Stimulated activated CD8-positive, alpha-beta memory T cell treated with anti-CD3 and anti-CD28 coated beads, Interleukin-4, amount 100 ng/mL, for 48 hours (primary cell): ENCODE measurements at places on chromosomes 5 and 9.

- DNase-seq: no peak
Measured at GRCh38 chr5:50653946-50654345, 12.5 kb upstream of the PARP8 start.

DNA sequence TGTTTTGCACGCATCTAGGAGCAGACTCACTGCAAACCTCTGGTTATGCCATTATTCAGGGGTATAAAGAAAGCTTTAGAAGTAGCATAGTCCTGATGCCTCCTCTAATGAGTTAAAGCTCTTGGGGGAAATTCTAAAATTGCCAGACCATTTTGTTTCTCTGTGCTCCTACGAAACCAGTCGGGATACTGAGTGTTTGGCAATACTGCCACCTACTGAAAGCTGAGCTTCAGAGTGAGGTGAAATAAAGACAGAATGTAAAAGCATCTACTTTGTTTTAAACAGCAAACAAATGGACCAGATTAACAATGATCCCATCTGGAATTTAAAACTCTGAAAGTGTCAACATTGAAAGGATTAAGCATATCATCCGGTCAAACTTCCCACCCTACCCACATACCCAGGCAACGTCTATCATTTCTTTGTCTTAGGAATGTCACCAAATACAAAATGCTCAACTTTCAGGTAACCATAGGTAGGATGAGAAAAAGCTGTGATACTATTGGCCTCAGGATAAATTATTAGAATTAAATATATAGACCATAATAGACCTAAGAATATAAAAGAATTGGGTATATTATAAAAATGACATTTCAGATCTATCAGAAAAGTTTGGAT, 77.8 kb upstream of the SHISAL2B start:
- no peak for DNase-seq

DNA sequence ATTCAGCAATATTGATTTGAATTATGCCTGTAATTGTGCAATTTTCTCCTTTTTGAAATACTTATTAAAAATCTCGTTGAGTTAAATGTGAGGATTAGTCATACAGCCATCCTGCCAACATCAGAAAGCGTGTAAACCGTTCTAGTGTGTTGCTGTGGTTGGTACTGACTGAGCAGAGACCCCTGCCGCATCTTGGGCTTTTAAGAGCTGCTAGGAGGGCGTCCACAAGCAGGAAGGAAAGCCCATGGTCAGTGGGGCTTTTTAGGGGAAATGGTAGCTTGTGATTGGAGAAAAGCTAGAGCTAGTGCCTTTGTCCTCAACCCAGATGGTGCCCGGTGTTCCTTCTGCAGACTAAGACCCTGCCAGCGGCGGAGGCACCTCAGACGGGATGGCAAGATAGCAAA, 1.3 kb downstream of the SDHA start:
- peak; percentile 45 for DNase-seq

DNA sequence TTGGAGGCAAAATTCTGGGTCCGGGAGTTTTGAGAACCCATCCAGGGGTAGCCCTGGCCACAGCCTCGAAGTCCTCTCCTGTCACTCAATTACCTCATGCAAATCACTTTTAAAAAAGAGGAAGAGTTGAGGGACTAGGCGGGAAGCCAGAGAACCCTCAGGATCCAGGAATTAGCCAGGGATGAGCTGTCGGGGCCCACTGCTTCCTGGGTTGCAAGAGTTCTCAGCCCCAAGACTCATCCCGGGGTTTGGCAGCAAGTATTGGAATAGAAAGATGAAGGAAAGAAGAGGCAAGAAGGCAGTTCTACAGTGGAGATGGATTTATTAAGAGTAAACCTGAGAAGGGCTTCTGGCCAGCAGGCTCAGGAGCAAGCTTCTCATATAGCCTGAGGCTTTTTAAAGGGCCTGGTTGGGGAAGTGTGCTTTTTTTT, 25.6 kb downstream of the C9orf50 start:
- no peak for DNase-seq
